ENCODE measurements at places on chromosomes 7 and 10. TPM values are rescaled to one million over a fixed set of nuclear protein-coding genes. Genes with fewer than 3 reads are reported as not detected.

LLCFC1 gene
- polyA plus RNA-seq: not detected

ENTPD1 gene
- 129 TPM for polyA plus RNA-seq

GIMAP6 gene
- polyA plus RNA-seq: 24.9 TPM

ANKRD7 gene
- polyA plus RNA-seq: 0.40 TPM

ABCB1 gene
- polyA plus RNA-seq: 2.0 TPM

PRKAG2 gene
- 5.9 TPM for polyA plus RNA-seq

TMEM72 gene
- not detected for polyA plus RNA-seq

C10orf53 gene
- not detected for polyA plus RNA-seq

HTR7 gene
- not detected for polyA plus RNA-seq

OGDHL gene
- 0.19 TPM for polyA plus RNA-seq

SPDYE6 gene
- 1.7 TPM for polyA plus RNA-seq

ACSM6 gene
- polyA plus RNA-seq: 0.19 TPM

CCDC3 gene
- not detected for polyA plus RNA-seq

PTPRN2 gene
- polyA plus RNA-seq: not detected

ZMIZ2 gene
- polyA plus RNA-seq: 7.5 TPM

CPEB3 gene
- polyA plus RNA-seq: 0.23 TPM

SEMA3A gene
- 0.13 TPM for polyA plus RNA-seq

SPACDR gene
- polyA plus RNA-seq: 0.43 TPM

SLC35B4 gene
- 23.8 TPM for polyA plus RNA-seq

KNDC1 gene
- polyA plus RNA-seq: 0.01 TPM

PNLIPRP1 gene
- polyA plus RNA-seq: not detected

CTAGE8 gene
- 0.48 TPM for polyA plus RNA-seq

NKX1-2 gene
- polyA plus RNA-seq: not detected

RBP4 gene
- polyA plus RNA-seq: not detected

SCART1 gene
- polyA plus RNA-seq: 0.15 TPM

FAM25G gene
- not detected for polyA plus RNA-seq

SEMA3C gene
- 0.15 TPM for polyA plus RNA-seq

PALD1 gene
- 10.3 TPM for polyA plus RNA-seq

CRTAC1 gene
- not detected for polyA plus RNA-seq

SCIN gene
- 1.3 TPM for polyA plus RNA-seq
